ENCODE measurements at places on chromosomes 12 and 14. TPM values are rescaled to one million over a fixed set of nuclear protein-coding genes. Genes with fewer than 3 reads are reported as not detected.

Gene ADCY6
- 18.2 TPM for polyA plus RNA-seq

Gene TMED10
- polyA plus RNA-seq = 290 TPM

Gene KRT8
- 3,633 TPM for polyA plus RNA-seq

DNA sequence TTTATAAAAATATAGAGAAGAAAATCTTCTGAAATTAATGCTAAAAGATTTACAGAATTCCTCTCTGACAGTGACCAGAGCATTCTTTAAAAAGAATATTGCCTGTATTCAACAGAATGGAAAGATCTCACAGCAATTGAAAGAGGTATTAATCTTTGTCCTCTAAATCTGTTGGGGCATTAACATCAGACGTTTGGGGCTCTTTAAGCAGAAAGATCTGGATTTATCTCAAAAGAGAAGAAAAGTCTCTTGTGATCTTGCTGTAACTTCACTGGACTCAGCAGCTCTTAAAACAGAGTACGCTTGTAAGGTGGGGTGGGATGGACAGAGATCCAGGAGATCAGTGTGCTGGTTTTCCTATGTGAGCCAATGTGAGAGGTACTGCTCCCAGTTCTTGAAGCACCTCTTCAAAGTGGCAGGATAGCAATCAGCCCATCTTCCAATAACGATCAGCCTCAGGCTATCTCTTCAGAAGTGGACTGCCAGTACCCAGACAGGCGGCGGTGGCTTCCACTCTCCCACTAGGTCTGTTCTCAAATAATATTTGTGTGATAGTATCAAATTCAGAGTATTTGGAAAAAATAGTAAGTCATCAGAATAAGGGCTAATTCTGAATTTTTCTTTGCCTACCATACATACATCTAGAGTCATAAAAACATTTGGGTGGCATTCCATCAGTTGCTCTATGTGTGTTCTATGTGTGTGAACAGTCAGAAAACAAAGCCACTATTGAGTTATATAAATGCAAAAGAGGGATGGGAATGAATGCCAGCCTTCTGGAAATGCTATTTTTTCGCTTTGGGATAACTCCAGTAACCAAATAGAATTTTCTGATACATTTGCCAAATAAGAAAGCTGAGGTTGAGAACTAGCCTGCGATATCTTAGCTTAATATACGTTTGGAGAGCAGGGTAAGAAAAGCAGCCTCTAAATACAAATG lies 237.4 kb upstream of the RGS6 start:
- DNase-seq = no peak

GRCh38 chr12:66312189-66312588 lies 9.9 kb downstream of the HELB start:
- DNase-seq = no peak

GRCh38 chr14:56195704-56196103 lies 77.5 kb downstream of the PELI2 start:
- no peak for DNase-seq

DNA sequence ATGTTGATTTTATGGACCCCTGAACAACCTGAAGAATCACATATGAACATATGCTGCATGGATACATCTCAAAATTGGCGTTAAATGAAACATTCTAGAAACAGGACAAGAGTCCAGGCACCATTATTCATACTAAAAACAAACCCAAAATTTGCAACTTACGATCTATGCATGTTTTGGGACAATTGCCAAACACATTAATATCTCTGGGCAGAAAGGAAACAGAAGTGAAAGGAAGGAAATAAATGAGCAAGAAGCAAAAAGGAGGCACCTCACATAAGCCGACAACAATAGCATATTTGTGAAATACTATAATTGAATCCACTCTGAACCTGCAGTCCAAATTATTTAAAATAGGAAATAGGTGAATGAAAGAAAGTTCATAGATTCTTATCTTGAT lies 1505.3 kb downstream of the AACS start:
- DNase-seq = no peak

GRCh38 chr14:75561013-75561432 lies 17.4 kb upstream of the FLVCR2 start:
- DNase-seq = peak; percentile 90

- DNase-seq = no peak
Observed at GRCh38 chr14:60510951-60511599, 2.1 kb downstream of the SIX6 start.

- DNase-seq = no peak
Observed at GRCh38 chr14:66228267-66228970, 257.8 kb upstream of the CCDC196 start.

- DNase-seq = no peak
Observed at GRCh38 chr14:91352728-91353692, 64.6 kb downstream of the CCDC88C start.

Gene LHX5
- not detected for polyA plus RNA-seq

DNA sequence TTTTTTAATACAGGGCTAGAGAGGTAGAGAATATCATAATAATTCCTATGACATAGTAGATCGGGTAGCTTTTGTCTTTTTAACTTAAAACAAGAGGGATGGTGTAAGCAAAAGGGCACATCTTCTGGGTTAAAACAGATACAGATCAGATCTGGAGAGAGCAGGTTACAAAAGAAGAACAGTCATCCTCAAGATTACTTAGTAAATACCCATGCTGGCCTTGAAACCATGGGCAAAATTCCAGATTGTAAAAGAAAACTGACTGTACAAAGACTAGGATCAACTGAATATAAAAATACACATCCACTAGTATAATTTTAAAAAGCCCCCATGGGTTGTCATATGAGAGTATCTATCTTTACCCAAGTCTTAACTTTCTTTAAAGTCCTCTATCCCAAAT lies 76.7 kb downstream of the MED13L start:
- no peak for DNase-seq

Gene PAPLN
- 5.0 TPM for polyA plus RNA-seq

Gene SAMD4A
- 8.0 TPM for polyA plus RNA-seq

- no peak for DNase-seq
Observed at GRCh38 chr12:12684375-12685106, 11.4 kb downstream of the GPR19 start.

Gene ARHGEF40
- polyA plus RNA-seq = 9.6 TPM

Gene OR6C75
- not detected for polyA plus RNA-seq

GRCh38 chr14:58662018-58662417 lies 24.3 kb downstream of the DACT1 start:
- no peak for DNase-seq

Gene DICER1
- 14.1 TPM for polyA plus RNA-seq

Gene NPFF
- polyA plus RNA-seq = not detected

Gene RASAL1
- 0.30 TPM for polyA plus RNA-seq

DNA sequence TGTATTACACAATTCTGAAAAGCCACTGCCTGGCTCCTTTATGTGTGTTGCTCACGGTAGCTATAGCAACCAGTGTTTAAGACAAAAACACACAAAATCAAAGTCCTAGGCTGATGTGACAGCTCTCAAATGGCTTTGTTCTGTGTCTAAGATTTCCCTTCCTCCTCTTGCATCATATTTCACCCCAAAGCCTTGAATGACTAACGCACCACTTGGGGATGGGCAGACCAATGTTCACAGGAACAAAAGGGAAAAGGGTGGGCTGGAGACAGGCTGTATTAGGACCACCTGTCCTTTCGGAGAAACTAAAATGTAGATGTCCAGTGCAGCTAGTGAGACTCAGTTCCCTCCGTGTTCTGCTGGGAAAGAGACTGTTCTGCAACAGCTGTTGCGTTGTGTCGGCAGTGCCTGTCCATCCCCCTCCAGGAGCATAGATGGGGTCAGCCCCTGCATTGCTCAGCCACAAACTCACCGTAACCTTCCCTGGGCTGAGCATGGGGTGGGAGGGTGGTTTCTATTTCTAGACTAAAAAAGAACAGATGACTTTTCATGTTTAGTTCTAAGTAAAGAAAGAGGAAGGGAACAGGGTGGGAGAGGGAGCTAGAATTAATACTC lies 26.8 kb upstream of the DAAM1 start:
- DNase-seq = peak; percentile 27

- DNase-seq = no peak
Observed at GRCh38 chr14:102434647-102435175, 72.0 kb downstream of the TECPR2 start.

DNA sequence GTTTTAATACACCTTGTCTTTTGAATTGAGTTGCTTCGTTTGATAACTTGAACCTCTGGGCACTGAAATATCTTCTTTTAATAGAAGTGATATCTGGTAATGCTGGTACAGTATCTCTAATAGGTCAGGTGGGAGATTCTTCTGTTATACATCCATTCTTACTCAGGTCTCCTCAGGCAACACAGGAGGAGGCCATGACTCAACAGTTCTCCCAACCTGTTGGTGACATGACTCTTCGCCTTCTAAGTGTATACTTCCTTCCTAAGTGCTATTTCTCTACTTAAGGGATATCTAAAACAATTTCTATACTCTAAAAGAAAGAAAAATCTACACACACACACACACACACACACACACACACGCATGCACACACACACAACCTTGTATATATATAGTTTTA lies 509.1 kb downstream of the PCNX1 start:
- DNase-seq = no peak

DNA sequence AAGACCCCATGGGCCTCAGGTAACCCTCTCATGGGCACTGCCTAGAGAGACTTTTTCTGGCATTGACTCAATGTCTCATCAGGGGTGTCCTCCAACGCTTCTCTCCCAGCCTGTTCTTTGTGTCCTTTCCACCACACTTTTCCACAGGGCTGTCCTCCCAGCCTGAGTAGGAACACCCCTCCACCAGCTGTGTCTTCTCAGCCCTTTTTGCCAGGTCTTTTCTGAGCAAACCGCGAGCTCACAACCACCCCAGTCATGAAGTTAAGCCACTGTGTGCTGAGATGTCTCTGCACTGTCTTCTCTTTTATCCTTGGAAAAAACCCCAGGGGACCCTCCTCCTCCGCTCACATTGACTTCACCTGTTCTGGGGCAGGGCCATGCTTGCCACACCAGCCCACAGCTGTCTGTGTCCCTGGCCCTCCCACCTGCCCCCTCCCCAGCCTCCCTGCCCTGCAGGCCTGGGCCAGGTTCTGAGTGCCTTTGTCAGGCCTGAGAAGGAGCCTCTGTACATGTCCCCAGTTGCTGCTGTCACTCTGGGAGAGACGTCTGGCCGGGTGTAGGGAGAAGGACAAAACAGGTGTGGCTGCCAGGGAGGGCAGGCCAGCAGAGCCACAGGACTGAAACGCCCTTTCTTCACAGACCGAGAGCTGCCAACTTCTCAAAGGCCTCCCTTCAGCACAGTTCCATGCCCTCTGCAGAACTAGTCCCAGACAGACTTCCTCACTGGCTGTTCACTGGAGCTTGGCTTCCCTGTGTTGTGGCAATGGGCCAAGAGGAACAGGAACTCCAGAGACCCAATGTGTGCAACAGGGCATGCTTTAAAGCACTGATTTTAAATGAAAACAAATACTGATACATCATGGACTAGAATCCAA lies 50.5 kb upstream of the PNMA1 start:
- no peak for DNase-seq

DNA sequence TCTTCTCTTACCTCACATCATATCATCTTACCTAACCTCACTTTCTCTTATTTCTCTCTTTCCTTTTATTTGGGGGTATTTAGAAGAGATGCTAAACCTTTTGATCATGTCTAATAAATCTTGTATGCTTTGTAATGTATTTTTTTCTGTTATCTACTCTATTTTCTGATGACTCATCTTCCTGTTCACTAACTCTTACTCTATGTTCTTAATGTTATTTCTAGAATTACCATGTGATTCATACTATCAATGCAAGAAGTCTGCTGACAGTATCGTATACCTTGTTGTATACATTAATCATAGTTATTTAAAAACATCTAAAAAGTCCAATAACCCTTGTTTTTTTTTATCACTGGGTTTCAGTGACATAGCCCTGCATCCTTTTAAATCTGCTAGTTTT lies 62.3 kb downstream of the MGAT4C start:
- no peak for DNase-seq

DNA sequence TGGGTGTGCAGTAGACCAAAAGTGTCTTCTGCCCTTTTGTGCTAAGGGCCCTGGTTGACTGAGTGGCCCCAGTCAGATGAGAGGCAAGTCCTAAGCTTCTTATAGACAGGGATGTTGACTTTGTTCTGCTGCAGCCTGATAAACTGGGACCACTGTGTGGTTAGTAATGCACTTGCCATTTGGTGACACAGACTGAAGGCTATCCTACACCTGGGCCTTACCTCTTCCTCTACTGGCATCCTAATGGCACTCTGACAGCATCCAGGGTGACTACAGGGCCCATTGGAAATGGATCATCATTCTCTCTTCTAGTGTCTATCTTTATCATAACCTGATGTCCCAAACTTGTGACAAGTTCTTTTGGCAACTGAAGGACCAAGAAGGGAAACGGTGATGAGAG lies 3.3 kb downstream of the SDR39U1 start:
- DNase-seq = no peak

GRCh38 chr14:35687335-35687939 lies 121.7 kb downstream of the RALGAPA1 start:
- peak; percentile 60 for DNase-seq

GRCh38 chr12:951176-951575 lies 1.7 kb upstream of the RAD52 start:
- DNase-seq = no peak

Gene C1QL4
- 2.8 TPM for polyA plus RNA-seq

- DNase-seq = no peak
Observed at GRCh38 chr12:40314927-40315326, 90.1 kb downstream of the LRRK2 start.

DNA sequence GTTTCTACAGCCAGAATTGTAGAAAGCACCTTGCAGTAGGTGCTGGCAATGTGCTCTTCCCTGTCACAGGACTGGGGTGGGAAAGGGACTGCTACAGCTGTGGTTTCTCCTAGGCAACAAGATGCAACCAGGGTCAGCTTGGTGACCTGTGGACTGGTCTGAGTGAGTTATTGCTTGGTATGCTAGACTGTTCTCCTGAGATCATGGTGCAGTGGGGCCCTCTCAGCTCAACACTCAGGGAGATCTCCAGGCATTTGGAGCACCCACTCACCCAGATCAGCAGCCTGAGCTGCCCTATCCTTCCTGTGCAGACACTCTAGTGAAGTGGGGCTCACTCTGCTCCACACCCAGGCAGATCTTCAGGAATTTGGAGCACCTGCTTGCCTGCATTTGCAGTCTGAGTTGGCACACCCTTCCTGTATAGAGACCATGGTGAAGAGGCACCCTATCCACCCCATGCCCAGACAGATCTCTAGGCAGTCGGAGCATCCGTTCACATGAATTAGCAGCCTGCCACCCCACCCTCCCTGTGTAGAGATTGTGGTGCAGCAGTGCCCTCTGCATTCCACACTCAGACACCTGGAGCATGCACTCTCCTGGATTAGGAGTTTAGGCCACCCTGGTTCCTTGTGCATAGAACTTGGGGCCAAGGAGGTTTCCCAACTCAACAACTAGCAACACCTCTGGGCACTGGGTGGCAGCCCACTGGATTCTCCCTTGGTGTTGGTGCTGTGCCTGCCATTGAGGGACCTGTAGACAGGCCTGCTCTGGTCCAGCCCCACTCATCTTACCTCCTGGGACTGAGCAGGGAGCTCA lies 3.8 kb upstream of the FAM186B start:
- no peak for DNase-seq

GRCh38 chr12:42660117-42660516 lies 70.6 kb upstream of the PRICKLE1 start:
- no peak for DNase-seq

GRCh38 chr12:102063069-102063468 lies 1.3 kb upstream of the WASHC3 start:
- DNase-seq = peak; percentile 56

- DNase-seq = no peak
Observed at GRCh38 chr14:91129261-91129660, 15.4 kb downstream of the DGLUCY start.

- DNase-seq = no peak
Observed at GRCh38 chr14:29913566-29913965, 14.1 kb downstream of the PRKD1 start.

GRCh38 chr12:10919809-10920208 lies 9.2 kb upstream of the PRH2 start:
- DNase-seq = no peak

Gene FOXG1
- 0.07 TPM for polyA plus RNA-seq
